ENCODE measurements at places on chromosomes 3 and 15.
A peak's percentile ranks its signal among the peaks of the same experiment; 100 is the strongest.

GRCh38 chr3:128879991-128880390 lies 571 bp downstream of the ACAD9 start:
- DNase-seq: no peak

GRCh38 chr15:25848784-25849156 lies 14.4 kb downstream of the ATP10A start:
- no peak for DNase-seq

DNA sequence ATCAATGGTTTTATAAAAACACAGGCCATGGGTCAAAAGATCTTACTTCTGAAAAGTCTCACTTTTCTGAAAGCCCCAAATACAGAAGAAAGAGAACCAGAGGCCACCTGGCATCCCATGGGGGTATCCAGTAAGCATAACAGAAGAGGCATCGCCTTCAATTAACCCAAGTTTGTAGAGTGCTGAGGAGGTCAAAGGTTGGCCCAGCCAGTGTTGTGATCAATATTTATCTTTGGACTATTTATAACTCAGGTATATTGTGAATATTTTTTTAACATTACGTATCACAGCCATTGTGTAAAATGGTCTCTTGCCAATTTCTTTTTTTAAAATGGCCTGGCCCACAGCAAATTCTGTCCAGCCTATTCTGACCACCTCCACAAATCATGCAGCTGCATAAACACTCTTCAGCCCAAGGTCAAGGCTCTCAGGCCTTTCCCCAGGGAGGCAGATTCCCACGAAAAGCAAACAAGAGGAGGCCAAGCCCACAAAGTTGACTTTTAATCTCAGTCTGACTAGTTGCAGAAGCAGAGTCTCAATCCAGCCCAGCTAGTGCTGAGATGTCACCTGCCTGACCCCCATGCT lies 26.2 kb upstream of the SPTBN5 start:
- peak; percentile 60 for DNase-seq

DNA sequence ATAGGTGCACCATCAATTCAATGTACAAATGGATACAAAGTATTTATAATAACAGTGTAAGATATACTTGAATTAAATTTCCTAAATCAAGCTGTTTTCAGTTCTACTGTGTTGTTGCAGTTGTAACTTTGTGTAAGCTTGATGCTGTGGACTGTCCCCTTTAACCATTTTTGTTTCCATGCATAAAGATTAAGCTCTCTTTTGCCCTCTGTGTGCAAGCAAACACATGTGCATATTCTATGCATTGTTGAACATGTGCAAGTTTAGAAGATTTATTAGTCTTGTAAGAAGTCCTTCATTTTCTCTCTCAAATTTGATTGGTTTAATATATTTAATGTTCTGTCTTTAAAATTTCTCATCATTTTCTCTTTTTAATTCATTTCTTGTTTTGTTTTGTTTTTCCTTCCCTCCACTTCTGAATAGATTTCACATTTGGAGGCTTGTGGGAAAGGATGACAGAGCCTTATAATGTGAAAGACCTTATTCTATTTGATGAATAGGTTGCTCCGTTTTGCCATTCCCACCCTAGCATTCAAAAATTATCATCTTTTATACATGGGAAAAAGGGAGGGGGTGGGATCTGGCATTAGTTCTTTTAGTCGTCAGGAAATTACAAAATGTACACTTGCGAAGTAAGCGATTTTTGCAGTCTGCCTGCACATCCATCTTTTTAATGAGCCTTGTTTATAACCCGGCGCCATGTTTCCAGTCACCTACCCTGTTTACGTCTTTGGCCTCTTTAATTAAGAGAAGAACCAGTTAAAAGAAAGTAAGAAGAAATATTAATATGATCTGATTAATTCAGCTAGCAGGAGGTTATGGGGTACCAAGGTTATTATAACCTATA lies 961.5 kb upstream of the NR2F2 start:
- no peak for DNase-seq
